NCI-H187 treated with DMSO at 0.1 percent for 48 hours (cell line): ENCODE measurements at places on chromosomes 4 and X.

GRCh38 chr4:8860892-8861575, 10.6 kb downstream of the HMX1 start:
- DNase-seq, result no peak

GRCh38 chr4:170497112-170497511, 407.4 kb upstream of the AADAT start:
- no peak for DNase-seq

GRCh38 chr4:101851672-101852071, 61.1 kb downstream of the BANK1 start:
- DNase-seq, result no peak

- no peak for DNase-seq
Measured at GRCh38 chr4:62490635-62491034, 1290.5 kb downstream of the ADGRL3 start.

GRCh38 chr4:128803783-128804182, 5.7 kb upstream of the JADE1 start:
- no peak for DNase-seq

DNA sequence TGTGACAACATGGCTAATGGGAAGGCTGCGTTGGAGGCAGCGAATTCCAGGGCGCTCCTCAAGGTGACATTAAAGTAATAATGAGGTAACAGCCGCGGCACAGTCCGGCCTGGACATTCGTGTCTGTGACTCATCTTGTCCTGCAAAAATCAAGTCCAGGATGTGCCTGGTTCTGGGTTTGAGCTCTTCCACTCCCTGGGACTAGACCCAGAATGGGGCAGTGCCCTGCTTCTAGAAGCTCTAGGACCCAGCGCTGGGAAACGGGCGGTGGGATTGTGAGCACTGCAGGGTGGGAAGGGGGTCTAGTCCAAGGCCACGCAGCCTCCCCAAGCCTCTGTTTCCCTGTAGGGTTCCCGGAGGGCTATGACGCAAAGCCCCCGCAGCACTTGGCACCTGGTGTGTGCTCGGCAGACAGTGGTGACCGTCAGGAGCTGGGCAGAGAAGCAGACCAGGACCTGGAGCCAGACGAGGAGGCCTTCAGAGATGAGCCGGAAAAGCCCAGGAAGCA, 34.9 kb downstream of the HMX1 start:
- no peak for DNase-seq

DNA sequence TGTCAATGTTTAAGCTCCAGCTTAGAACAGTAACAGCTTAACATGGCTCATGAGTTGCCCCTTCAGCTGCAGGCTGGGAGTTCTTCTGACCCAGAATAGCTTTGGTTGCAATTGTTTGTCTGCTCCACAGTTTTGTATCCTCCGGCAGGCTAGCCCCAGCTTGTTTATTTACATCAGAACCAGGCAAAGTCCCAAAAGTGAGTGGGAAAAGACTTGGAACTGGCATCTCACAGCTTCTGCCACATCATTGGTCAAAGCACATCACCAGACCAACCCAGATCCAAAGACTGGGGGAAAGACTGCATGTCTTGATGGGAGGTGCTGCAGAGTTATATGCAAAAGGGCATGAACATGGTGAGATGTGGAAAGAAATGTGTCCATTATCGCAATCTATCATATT, 231.2 kb upstream of the CPEB2 start:
- no peak for DNase-seq

GRCh38 chrX:17860811-17861488, at the start of gene RAI2:
Gene RAI2 (minus strand): TSS chrX:17861298. CDS start chrX:17802010, 59,288 bp downstream.
- no peak for DNase-seq

GRCh38 chr4:158255727-158256324, 45.5 kb downstream of the TMEM144 start:
- DNase-seq, result no peak

DNA sequence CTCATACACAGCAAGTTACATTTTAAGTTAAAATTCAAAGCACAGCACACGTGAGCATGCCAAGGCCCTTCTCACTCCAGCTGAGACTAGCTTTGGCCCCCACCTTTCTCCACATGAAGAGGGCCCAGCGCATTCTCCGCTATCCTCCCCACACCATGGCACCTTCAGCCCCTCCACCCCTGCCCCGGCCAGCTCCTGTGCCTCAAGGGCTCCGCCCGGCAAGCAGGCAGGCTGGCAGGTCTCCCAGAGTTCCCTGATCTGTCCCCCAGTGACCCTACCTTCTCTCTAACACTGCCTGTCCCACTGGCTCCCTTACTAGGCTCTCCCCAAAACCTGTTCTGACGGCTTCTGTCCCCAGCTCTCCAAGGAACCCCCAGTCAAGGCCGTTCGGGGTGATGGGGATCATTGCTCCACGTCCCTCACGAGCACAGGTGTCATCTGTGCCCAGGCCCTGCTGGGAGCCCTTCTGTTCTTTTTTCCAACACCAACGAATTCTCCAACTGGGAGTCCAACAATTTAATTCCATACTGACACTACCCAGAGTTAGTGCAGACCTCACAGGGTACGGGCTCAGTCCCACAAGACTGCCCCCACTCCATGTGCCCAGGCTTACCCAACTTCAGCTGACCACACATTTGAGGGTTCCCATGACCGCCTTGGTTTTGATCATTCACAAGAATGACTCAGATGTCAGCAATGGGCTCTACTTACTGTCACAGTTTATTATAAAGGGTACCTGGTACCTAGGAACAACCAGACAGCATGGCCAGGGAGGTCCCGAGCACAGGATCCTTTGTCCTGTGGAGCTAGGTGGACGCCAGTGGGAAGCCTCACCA, 4.2 kb downstream of the LETM1 start:
- DNase-seq, result no peak

GRCh38 chr4:120765260-120765680, 157.3 kb downstream of the PRDM5 start:
- no peak for DNase-seq
